ENCODE measurements at places on chromosomes 1 and 21. TPM values are rescaled to one million over a fixed set of nuclear protein-coding genes. Genes with fewer than 3 reads are reported as not detected.
A peak's percentile ranks its signal among the peaks of the same experiment; 100 is the strongest.

DNA sequence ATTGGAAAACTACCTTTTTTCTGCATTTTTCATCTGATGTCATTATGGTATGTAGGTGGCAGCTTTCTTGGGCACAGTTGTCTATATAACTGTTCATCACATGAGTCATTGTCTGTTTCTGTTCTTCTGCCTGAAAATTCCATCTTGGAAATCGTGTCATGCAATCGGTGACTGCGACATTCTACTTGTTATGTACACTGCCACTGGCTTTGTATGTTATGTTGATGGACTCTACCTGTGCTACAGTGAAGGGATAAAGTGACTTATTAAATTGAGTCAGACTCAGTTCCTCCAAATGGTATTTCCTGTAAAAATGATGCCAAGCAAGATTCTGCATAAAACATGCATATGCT is 8.6 kb downstream of the SMAP2 start:
- H3K4me1 ChIP-seq = no peaks in the 10 kb centered on the region
- no peak for DNase-seq
- H3K27me3 ChIP-seq = peaks cover 2% of the 10 kb centered on the region
- no peaks in the 10 kb centered on the region for H3K36me3 ChIP-seq
- no peak overlapping the region for H3K4me3 ChIP-seq

- H3K36me3 ChIP-seq = no peaks in the 10 kb centered on the region
- peak overlapping the region; percentile 96 for H3K4me3 ChIP-seq
- H3K27ac ChIP-seq = peak overlapping the region; percentile 80
- H3K4me1 ChIP-seq = peaks cover 13% of the 10 kb centered on the region
- DNase-seq = peak; percentile 65
Observed at GRCh38 chr1:21175670-21176581, 771 bp downstream of the EIF4G3 start.

Gene COL16A1
- 52.2 TPM for total RNA-seq

Gene CCDC190
- total RNA-seq = not detected

DNA sequence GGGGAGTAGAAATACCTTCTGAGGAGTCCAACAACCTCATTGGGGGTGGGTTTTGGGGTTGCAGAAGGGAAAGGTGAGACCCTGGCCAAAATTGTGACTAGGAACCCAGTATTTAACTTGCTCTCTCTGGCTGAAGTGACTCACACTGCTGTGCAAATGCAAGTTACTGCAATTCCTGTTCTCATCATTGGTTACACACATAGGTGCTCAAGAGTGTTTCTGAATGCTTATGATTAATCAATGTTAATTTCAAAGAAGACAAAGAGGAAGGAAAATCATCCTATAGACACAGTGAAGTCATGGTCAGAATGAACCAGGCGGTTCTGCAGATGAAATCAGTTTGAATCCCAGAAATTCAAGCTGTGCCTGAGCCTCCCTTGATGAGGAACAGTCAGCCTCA is 3.1 kb downstream of the ASCL5 start:
- H3K27ac ChIP-seq = no peak overlapping the region
- H3K36me3 ChIP-seq = no peaks in the 10 kb centered on the region
- peaks cover 1% of the 10 kb centered on the region for H3K4me1 ChIP-seq
- DNase-seq = no peak
- no peak overlapping the region for H3K4me3 ChIP-seq

Measured in glutamatergic neuron (in vitro differentiated cells).